SK-N-SH treated with all-trans-retinoic acid at 6 μM for 48 hours (cell line): ENCODE measurements at places on chromosomes 5 and 9.

DNA sequence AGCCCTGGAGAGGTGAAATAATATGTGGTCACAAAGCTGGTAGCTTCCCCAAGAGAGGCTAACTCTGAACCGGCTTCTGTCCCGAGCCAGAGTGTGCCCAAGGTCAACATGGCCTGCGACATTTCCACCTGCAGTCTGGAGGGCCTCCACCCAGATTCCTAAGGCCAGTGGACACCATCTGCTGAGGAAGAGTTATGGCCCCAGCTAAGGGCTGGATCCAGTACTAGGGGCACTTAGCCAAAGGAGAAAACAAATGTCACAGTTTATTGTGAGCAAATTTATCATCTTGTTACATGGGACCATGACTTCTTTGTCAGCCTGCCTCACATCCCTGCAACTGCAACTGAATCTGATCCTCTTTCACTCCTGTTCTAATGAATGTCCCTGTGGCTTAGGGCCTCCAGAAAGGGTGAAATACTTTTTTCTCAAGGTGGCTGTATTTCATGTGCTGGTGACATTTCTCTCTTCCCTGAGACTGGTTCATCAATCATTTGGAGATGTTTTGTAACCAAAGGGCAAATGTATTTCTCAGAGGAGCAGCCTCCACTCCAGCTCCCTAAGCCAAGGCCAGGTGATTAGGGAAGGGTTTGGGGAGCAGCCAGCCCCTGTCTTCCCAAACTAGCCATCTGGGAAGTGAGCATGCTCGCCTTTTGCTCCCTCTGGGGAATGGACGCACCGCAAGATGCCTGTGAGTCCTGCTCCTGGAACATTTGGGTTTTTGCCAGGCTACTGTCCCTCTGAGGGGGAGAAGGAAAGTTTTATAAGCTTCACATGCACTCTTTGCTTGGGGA lies 148.3 kb downstream of the CMYA5 start:
- ATAC-seq = no peak

GRCh38 chr5:55994495-55994997 lies at the start of gene IL6ST:
Gene IL6ST, minus strand, starts transcription at chr5:55994963. Its CDS starts 18,685 bp downstream, at chr5:55976278.
- peak; percentile 53 for ATAC-seq

GRCh38 chr5:102975045-102975444 lies 144.9 kb downstream of the GIN1 start:
- no peak for ATAC-seq

GRCh38 chr9:128523199-128523925 lies 18.8 kb downstream of the GLE1 start:
- ATAC-seq = peak; percentile 89

- peak; percentile 65 for ATAC-seq
These were observed 59.5 kb downstream of the MVB12B start for GRCh38 chr9:126386088-126386487.

- peak; percentile 6 for ATAC-seq
These were observed 10.9 kb downstream of the DNLZ start for GRCh38 chr9:136352682-136353081.

DNA sequence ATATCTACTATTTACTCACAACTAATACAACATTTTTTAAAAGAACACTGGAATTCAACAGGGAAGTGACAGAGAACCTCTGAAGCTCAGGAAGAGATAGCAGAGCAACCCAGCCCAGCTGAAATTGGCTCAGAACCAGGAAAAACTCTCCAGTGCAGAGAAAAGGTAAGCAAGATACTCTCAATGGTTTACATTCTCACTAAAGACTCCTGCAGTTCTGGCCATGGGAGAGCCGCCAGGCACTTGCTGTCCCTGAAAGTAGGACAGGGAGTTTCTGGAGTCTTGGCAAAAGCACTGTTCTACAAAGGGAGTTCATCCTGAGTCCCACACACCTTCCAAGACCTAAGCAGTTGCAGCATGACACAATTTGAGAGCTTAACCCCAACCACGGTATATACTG lies 330.8 kb downstream of the TRIM36 start:
- no peak for ATAC-seq

DNA sequence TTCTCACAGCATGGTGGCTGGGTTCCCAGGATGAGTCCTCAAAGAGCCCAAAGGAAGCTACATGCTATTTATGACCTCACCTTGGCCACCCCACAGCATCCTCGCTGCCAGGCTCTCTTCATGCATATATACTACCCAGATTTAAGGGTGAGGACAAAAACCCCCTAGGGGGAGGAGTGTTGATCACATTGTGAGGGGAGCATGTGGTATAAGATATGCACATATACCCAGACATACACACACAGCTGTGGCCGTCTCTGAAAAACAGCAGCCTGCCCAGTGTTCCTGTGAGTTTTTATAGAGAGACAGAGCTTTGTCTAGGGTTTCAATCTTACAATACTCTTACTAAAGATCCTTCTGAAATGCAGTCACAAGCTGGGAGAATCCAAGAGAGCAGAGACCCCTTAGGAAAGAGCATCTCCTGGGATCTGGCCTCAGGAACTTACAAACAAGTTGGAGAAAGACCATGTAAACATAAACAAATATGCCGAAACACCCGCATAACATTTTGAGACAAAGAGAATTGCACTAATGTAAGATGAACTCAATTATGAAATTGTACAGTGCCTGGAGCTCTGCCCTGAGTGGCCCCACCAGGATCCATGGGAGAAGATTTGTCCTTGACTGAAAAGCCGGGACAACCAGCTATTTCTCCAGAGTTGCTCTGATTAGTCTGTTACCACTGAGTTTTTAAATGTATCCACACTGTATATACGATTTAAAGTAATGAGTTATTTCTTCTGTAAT lies 146.4 kb downstream of the GADD45G start:
- ATAC-seq = no peak

GRCh38 chr9:132560616-132561202 lies 21.7 kb upstream of the BARHL1 start:
- ATAC-seq = no peak

DNA sequence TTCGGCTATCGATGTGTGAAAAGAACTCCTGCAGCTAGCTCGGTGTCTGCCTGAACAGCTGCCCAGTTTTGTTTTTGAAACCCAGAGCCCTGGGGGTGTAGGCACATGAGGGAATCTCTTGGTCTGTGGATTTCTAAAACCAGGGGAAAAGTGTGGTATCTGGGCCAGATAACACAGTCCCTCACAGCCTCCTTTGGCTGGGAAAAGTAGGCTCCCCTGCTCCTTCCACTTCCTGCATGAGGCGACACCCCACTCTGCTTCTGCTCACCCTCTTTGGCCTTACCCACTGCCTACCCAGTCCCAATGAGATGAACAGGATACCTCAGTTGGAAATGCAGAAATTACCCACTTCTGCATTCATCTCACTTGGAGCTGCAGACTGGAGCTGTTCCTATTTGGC lies 9.5 kb upstream of the CDO1 start:
- no peak for ATAC-seq

DNA sequence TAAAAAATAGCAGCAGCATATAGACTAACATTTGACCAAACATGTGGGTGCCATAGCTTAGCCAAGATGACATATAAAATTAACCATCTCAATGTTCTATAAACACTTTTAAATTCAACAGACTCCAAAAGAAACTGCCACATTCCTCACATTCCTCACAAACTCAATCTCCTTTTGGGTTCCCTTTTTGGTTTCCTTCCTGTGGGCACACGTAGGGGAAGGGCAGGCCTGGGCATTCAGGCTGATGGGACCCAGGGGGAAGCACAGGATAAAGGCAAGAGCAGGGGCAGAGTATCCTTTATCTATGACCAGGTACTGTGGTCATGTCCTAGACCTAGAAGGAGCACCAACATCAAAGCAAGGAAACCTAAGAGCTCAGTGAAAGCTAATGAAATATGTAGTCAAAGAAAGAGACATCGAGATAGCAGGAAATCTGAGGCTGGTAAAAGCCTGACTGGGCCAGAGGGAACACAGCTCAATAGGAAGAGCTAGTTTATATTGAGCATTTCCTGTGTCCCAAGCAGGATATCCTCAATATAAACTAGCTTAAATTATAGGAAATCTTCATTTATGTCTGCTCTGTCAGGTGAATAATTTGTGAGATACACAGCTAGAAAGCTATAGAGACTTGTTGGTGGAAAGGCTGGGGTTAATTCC lies 13.6 kb upstream of the ERAP1 start:
- ATAC-seq = no peak

DNA sequence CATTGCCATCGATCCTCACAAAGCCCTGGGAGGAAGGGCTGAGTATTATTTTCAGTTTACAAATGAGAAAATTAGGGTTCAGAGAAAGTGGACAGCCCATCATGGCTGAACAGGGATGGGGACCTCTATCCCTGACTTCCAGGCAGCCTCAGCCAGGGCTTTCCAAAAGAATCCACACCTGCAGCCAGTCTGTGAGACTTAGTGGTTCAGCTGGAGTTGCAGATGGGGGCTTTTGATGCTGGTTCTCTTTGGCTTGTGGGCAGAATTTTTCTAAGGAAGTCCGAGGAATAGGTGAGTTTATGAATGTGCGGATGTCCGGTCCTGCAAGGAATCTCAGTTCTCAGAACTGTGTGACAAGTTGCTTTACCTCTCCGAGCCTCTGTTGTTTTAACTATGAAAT lies 138.1 kb downstream of the RGS3 start:
- no peak for ATAC-seq

GRCh38 chr5:125581311-125581710 lies 834.9 kb upstream of the ZNF608 start:
- no peak for ATAC-seq

- no peak for ATAC-seq
These were observed 197.0 kb upstream of the VLDLR start for GRCh38 chr9:2424619-2425033.

DNA sequence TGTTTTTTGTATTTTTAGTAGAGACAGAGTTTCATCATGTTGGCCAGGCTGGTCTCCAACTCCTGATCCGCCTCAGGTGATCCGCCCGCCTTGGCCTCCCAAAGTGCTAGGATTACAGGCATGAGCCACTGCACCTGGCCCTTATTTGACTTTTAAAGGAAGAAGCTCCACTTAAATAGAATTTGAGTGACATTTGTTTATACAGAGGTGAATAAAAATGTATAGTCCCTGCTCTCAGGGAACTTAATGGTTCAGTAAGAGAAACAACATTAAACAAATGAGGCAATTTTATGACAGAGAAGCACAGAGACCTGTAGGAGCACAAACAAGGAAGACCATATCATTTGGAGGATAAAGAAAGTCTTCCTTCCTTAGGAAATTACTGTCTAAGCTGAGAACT lies 65.7 kb downstream of the C9orf152 start:
- no peak for ATAC-seq

- ATAC-seq = no peak
These were observed 50.6 kb upstream of the ANGPTL2 start for GRCh38 chr9:127173063-127173462.

DNA sequence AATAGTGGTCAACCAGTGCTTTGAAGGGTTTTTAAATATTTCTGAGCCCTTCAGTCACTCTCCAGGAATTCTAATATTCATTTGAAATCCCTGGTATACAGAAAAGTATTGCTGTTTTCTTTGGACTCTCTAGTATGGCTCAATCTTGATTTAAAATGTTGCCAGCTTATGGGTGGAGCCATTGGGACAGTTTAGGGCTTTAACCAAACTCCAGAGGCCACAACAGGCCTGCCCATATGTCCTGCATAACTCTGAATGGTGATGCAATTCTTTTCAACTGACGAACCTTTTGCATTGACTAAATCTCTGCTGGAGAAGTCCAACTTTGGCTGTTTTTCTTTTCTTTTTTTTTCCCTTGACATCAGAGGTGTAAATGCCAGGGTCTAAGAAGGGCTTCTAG lies 10.3 kb upstream of the ANKHD1 start:
- ATAC-seq = no peak

- no peak for ATAC-seq
These were observed 7.0 kb downstream of the SH3GLB2 start for GRCh38 chr9:129021091-129021490.

- no peak for ATAC-seq
These were observed 1.8 kb downstream of the PLAC8L1 start for GRCh38 chr5:146103594-146103993.

GRCh38 chr5:156254196-156254595 lies 72.8 kb upstream of the SGCD start:
- no peak for ATAC-seq

DNA sequence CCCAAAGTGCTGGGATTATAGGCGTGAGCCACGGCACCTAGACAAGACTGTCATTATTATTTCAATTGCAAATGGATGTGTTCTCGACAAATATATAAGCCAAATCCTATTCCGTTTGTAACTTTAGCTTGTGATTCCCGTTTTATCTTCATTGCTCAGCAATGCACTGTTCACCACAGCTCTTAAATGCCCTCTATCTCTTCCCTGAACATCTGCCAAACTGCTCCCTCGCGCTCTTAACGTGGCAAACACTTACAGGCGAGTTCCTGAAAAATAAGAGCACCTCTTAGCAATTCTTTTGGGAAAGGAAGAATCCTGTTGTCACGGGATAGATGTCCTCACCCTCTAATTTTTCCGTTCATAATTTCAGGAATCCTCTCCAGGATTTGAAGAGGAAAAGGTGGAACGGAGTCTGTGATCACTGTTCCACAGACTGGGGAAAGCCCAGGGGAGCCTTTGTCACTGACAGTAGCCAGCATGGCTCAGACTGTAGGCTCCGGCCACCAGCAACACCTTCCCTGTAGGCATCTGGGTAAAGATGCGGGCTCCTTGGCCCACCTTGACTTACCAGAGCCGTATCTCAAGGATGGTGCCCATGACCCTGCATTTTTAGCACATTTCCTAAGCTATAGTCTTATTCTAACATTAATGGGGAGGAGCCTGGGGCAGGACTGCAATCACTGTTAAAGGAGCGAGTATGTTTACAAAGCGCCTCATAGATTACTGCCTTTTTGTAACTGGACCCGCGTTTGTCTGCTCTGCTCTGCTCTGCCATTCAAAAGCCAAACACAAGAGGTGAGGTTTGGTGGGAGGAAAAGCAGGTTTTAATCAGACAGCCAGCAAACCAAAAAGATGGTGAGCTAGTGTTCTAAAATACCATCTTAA lies 20.2 kb upstream of the GNPDA1 start:
- no peak for ATAC-seq

DNA sequence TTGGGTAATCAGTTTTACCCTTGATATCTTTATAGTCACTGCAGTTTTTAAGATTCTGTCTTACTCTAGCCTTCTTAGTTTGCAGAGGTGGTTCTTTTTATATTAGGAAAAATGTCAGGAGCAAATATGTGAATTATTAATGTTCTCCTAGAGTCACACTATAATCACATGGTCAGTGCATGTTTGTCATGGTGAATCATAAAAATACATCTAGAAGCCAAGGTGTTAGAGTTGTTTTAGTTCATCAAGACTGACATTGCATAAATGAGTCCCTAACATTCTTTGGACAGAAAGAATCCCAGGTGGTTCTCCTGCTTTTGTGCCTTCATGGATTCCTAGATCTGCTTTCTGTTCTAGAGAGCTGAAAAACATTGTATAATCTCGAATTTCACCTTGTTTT lies 22.9 kb downstream of the ATG10 start:
- ATAC-seq = no peak

DNA sequence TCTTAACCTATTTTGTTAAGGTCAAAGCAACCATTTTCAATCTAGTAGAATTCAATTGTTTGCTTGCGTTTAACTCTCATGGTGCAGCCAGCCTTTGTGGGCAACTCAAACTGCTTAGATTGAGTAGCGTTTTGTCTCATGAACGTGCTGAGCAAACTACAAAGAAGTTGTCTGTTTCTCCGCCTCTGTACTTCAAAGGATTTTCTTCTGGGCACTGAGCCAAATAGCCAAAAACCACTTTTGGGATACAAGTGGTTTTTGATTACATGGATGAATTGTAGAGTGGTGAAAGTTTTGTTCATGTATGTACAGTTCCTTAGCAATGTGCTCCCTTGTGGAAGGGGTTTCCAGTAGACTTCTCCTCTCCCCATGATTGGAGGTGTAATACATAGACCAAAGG lies 122.9 kb downstream of the CFAP90 start:
- ATAC-seq = no peak
